DMS 273 treated with DMSO at 0.1 percent for 48 hours (cell line): ENCODE measurements at places on chromosomes 2 and 18.

GRCh38 chr2:204199357-204199756 is 262.8 kb downstream of the ICOS start:
- no peak for DNase-seq

GRCh38 chr2:197915548-197916265 is 111.3 kb downstream of the PLCL1 start:
- DNase-seq: no peak

DNA sequence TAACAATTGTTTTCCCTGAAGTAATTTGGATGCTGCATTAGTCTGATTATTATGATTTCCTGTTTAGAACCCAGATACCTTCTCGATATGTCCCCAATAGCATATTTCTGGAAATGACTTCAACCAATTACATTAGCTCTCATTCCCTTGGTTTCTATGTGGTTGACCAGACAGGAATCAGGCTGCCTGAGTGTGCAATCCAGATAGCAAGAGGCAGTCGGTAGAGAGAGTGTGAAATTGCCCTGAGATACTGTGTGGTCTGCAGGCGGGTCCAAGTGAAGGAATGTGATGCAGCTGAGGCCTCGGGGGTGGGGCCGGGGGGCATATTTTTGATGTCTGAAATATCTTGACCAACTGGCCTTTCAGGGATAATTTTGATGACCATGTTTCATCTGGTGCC is 143.9 kb upstream of the ITGA6 start:
- DNase-seq: no peak

DNA sequence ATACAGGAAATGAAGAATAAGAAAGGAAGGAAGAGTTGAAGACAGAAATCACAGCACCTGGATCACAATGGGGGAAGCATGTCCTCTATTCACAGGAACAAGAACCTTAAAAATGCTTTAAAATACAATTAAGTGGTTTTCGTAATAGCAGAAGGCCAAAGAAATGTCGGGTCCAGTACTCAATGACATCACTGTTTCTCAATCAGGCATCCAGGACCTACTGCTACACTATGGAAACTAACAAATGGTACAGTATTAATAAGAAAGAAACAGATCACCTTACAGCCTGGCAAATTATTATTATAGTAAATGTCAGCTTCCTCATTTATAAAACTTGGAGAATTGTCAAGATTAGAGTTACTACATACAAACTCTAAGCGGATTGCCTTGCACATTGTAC is 15.8 kb downstream of the HNRNPLL start:
- no peak for DNase-seq

DNA sequence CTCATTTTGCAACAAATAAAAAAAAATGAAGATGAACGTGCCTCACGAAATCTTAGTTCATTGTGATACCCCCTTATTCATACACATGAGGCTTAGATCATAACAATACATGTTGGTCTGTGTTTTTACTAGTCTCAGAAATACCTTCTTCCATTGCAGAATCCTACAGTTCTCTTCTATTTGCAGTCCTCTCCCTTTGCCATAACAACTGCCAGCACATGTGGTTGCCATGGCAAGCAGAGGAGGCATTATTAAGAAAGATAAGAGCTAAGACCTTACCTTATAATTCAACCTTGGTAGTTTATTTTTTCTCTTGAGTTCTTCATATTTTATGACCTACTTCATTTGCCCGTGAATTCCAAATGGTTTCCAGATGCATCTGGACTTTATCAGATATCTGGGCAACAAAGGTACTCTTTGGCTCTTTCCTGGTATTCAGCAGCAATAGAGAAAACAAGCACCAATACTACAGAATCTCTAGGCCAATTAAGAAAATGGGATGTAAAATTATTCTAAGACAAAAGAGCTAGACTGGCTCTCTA is 524.0 kb downstream of the CMPK2 start:
- no peak for DNase-seq

- no peak for DNase-seq
Observed at GRCh38 chr18:69958422-69958821, 10.7 kb upstream of the CD226 start.

DNA sequence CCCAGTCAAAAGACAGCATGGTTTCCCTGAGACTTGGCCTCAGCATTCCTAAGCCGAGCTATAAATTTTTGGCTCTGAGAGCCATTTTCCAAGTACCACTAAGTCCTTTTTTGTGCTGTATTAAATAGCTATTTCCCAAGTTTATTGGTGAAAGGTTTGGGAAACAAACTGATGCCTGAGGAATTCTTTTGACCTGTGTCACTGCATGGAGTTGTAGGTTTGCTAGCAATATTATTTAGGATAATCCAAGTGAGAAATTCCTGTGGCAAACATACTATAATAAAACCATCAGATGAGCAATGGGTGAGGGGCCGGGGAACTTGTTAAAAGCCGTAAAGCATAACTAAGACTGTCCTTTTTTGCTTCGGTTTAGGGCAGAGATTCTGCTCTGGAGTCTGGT is 28.4 kb downstream of the ARHGAP28 start:
- no peak for DNase-seq

DNA sequence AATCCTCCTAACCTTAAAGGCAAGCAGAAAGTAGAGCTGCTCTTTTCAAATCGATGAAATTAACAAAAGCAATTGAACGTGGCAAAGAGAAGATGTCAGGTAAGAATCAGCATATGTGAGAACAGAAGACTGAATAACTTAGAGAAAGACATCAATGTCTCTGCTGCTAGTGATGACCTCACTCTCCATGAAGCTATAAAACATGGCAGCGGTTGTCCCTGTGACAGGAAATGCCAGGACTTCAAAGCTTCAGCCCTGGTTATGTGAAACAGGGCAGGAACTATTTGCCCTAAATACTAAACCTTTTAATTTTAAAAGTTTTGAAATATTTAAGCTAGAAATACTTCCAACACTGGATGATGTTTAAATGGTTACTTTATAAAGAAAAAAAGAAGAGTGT is 383.7 kb downstream of the XIRP2 start:
- no peak for DNase-seq

DNA sequence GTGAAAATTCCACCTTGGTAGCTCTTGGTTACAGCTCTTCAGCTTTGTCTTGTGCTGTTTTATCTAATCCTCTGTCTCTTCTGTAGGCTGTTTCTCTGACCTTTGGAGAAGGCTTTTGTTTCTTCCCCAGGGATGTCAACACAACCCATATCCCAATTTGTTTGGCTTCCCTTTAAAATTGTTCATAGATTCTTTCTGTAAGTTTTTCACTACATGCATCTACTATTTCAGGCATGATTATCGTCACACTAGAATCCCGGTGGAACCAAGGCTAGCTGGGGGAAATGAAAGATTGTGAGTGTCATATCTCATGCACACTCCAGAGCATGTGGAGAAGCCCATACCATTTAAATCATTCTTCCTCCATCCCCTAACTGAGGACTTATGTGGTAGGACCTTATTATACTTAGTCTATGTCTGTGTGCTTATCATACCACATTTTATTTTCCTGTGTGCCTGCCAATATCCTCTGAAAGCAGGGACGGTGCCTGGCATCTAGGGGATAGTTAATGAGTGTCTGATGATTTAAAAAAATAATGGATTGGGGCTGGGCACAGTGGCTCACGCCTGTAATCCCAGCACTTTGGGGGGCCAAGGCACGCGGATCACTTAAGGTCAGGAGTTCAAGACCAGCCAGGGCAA is 59.9 kb downstream of the CRIM1 start:
- DNase-seq: no peak

DNA sequence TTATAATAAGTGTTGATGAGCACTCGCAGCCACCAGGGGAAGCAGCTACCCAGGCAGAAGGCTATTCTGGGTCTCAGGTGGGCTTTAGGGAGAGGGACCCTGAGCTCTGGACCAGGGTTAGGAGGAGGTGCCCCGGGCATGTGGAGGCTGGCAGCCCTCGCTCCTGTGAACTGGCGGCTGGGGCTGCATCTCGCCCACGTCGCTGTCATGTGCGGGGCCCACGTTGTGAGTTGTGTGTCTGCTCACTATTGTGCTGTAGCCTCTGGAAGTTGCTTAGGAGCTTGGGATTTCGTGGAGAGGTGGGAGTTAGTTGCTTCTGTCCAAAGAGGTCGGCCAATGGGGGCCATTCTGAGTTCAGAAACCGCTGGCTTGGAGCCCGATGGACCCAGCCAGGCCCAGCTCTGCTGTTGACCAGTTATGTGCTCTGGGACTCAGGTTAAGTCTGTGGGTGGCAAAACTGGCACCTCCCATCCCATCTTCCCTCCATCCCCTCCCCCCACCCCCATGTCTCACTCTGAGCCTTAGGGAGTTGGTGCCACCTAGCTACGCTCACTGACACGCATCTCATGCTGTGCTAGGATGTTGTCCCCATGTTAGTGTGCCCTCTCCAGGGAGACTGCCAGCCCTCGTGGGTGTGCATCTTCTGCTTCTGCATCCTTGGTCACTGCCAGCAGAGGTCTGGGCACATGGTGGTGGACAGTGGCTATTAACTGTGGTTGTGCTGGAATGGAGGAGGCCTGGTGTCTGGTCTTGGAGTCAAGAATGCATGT is 18.5 kb downstream of the RRM2 start:
- DNase-seq: no peak

GRCh38 chr2:88692187-88692586 is 714 bp downstream of the RPIA start:
- no peak for DNase-seq

DNA sequence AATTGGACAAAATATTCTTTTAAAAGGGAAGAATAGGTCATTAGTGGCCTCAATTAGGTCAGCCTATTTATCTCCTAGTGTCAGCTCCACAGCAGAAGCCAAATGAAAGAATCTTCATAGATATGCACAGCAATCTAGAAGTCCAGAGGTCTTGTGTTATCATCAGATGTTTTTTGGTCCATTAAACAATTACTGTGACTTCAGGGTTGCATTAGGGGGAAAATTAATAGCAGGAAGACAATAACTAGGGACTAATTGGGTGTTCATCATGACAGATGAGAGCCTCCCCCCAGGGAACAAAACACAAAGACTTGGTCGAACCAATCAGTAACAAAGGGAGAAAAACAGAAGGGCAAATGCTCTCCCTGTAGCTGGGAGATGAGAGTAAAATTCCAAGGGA is 264.7 kb downstream of the PTH2R start:
- DNase-seq: no peak

DNA sequence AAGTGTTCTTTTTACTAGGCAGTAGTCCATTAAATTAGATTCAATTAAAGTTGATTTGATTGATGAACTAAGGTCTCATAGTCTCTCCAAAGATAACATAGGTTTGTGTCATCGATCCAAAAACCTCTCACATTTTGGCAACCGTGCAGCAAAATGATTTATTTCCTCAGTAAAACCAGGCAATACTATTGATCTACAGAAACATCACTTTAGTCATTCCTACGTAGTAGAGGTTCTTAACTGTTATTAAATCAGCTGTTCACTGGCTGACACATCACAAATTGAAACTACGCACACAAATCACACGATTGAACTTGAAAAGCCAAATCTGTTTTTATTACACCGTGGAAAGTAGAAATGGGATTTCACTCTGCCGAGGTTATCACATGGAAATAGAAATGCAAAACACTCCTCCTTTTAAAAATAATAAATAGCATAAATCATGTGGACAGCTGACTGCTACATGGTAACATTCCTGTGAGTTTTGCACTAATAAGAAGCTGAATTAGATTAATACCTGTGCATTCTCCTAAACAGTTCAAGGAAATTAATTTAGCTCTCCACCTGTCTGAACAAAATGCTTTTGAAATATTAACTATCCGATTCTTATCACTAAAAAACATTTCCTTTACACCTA is 262.5 kb downstream of the CDH20 start:
- no peak for DNase-seq

- DNase-seq: no peak
Observed at GRCh38 chr2:31563273-31563839, 17.4 kb downstream of the SRD5A2 start.

GRCh38 chr18:10851824-10852319 is 297.5 kb downstream of the PIEZO2 start:
- DNase-seq: peak; percentile 47

GRCh38 chr2:61640406-61640805 is 102.2 kb upstream of the XPO1 start:
- no peak for DNase-seq

DNA sequence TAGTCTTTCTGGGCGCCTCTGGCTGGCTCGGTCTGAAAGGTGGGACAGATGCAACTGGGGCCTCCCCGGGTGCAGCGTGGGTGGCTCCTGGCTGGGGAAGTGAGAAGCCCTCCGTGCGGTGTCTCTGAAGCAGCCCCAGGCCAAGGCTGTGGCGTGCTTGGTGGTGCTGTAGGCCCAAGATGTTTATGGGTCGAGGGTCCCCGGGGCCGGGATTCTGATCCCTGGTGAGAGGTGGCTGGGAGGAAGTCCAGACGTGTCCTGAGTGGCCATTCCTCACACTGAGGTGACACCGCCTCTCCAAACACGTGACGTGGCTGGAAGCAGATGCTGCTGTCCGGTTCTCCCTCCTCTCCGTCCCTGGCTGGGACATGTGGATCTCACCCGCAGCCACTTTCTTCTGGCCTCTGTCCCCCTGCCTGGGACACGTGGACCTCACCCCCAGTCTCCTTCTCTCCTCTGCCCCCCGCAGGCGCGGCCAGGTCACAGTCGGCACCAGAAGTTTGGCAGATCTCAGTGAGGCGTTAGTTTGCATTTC is 12.6 kb downstream of the RTP5 start:
- DNase-seq: no peak

GRCh38 chr2:156340377-156340776 is 7.9 kb upstream of the NR4A2 start:
- no peak for DNase-seq

DNA sequence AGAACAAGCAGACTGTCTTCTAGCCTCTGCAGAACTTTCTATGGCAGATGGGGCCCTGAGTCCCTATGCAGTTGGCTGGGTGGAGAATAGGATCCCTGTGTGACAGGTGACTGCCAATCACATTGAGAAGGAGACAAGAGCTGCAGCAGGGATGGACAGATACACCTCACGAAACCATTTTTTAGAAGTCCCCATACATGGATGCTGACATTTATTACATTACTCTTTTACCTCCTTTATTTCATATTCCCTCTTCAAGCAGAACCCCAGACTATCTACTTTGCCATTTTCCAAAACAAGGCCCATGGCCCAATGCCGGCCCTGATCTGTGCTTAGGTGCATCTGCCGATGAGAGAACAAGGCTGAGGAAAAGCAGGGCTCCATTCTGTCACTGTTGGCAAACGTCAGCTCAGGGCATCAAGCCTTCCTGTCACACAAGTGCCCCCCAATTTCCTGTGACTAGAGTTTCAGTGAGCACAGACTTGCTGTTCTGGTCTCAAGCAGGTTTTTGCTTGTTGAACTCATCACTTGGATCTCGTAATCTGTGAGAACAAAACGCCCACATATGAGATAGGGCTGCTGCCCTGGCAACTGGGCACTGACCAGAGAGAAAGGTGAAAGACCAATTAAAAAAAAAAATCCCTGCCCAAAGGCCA is 35.8 kb downstream of the LOXHD1 start:
- no peak for DNase-seq

- no peak for DNase-seq
Observed at GRCh38 chr2:216546641-216547403, 48.2 kb downstream of the RPL37A start.

DNA sequence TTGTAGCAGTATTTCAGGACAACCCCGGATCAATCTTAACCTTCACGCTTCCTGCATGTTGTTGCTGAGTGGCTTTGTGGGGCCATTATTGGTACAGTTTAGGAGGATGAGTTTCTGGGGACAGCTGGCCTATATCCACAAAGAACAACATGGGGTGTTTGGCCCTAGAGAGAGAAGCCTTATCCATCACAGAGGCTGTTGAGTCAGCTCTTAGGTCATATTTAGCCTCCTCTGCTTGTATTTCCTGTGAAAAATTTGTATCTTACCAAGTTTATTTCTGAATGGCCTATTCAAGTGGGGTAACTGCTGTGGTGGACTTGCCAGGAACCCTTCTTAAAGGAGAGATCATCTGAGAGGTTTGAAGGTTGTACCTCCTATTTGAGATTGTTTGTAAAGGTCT is 77.6 kb downstream of the MAP4K4 start:
- no peak for DNase-seq

GRCh38 chr2:6423944-6424343 is 441.8 kb downstream of the CMPK2 start:
- DNase-seq: no peak
